ENCODE measurements at places on chromosomes 5 and 9.

DNA sequence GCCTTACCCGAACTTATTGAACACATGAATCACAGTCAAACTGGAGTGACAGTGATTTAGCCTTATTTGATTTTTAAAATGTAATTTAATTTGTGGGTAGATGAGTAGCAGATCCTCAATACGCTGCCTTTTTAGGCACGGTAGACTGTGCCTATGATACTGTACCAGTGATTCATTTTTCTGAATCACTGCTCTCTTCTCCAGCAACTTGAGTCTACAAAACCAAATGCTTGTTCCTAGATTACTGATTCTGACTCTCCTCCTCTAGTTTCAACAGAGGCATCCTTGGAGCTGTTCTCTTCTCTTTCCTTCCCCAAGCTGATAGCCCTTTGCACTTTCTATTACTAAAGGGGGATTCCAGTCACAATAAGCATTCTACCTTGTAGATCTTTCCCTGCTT, 94.3 kb upstream of the IL7R start:
- DNase-seq: no peak

DNA sequence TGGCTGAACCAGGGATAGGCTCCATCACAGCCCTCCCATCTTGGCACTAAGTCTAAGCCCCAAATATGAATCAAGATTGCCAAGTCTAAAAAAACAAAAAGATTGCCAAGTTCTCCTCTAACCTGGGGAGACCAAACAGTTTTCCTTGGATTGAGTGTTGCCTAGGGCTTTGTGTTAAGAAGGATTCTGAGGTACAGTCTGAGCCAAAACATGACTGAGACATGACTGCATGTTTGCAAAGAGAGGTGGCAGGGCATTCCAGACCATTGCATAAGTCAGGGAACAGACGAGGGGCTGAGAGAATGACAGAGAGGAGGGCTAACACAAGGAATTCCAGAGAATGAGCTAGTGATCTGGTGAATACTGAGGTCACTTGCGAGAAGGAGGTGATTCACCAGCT, 11.4 kb downstream of the LAMC3 start:
- no peak for DNase-seq

DNA sequence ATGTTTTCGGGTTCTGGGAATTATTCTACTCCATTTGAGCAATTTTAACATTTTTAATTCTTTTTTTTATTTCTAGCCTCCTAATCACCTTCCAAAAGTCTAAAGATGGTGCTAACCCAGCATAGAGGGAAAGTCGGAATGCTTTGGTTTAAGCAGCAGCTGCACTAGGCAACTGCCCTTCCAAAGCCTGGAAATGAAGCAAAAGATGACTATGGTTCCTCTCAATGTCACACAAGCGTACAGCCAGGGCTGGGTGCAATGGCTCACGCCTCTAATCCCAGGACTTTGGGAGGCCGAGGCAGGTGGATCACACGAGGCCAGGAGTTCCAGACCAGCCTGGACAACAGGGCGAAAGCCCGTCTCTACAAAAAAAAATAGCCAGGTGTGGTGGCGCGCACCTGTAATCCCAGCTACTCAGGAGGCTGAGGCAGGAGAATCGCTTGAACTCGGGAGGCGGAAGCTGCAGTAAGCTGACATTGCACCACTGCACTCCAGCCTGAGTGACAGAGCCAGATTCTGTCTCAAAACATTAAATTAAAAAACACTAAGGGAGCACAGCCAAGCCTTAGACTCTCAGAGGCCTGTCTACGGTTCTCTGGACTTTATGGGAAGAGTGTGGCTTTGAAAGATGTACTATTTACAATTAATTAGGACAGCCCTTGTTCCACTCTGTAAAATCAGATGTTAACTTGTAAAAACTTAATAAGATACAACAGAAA, 33.1 kb downstream of the ADAM19 start:
- no peak for DNase-seq

GRCh38 chr9:130445268-130445983, 665 bp downstream of the ASS1 start:
- DNase-seq: no peak

DNA sequence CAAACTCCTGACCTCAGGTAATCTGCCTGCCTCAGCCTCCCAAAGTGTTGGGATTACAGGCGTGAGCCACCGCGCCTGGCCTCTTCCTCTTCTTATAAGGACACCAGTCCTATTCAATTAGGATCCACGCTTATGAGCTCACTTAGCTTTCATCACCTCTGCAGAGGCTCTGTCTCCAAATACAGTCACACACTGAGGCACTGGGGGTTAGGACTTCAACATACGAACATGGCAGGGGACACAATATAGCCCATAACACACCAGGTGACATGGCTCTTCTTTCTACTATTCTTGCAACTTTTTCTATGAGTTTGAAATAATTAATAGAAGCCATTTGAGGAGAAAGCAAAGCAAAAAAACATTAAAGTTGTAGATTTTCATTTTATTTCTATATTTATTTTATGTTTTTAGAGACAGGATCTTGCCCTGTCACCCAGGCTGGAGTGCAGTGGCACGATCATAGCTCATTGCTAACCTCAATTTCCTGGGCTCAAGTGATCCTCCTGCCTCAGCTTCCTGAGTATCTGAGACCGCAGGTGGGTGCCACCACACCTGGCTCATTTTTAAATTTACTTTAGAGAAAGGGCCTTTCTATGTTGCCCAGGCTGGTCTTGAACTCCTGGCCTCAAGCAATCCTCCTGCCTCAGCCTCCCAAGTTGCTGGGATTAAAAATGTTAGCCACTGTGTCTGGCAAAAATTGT, 6.0 kb upstream of the PRRT1B start:
- DNase-seq: no peak

- DNase-seq: no peak
Measured at GRCh38 chr9:70259512-70259802, 679 bp downstream of the SMC5 start.

DNA sequence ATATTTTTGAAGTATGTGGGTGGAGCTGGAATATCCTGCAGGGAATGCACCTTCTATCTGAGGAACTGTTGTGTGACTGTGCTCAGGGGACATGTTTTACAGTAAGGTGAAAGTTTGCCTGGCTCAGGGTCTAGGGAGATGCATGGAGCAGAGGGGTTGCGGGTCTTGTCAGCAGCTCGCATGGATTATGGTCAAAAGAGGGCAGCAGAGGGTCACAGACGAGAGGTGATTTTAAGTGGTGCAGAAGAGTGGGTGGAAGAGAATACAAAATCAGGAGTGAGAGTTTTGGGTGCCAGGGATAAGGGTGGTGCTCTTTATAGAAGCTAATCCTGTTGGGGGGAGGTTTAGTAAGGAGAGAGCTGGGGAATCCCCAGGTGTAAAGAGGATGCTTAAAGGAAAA, 53.5 kb upstream of the GRIN3A start:
- DNase-seq: no peak

GRCh38 chr9:68841276-68842052, 136.4 kb downstream of the PIP5K1B start:
- DNase-seq: no peak

DNA sequence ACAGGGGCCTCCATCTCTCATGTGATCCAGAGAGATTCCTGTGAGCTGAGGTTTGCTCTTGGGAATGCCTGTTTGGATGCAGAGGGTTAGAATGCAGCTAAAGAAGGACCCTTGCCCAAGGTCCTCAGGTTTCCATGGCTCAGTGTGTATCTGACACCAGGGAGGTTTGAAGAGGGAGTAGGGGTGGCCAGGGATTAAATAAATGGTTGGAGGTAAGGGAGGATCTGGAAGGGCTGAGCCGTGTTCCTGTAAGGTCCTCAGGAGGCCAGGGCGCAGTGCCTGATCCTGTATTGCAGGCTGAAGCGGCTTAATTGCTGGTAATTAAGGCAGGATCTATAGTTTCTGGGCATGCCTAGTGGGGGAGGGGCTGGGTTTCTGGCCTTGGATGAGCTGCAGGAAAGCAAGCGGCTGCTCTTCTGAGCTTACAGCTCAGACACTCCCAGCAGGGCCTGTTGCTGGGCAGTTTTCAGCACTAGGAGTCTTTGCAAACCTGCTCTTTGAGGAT, 41.5 kb upstream of the MAP1B start:
- DNase-seq: no peak

DNA sequence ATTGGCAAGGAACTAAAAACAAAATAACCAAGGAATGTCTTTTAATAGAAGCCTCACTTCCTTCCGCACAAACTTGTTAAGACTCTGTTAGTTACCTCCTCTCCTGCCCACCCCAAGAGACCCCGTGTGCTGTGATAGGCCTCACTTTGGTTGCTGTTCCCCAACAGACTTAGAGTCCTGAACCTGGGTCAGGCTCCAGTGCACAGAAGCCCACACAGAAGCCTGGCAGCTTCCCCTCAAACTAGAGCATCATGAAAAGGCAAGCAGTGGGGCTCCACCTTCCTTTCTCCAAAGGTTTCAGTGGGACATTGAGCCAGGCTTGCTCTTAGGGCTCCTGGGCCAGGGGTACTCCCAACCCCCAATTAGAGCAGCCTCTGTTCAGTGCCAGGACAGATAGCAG, 230.5 kb downstream of the ESM1 start:
- no peak for DNase-seq

DNA sequence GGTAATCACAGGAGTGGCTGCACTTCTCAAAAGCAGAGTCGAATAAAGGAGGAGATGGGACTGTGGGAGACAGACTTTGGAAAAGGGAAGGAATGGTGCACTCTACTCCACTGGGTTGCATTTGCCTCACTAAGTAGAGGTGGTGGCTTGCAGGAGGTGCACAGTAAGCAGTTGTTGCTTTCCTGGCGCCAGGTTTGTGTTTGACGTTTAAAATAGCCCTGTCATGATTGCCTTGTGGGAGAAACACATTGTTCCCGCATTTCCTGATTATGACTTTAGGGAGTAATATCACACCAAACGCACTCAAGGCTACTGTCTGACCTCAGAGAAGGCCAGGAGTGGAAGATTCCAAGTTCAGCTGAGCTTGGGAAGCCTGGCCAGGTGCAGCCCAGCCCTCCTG, 36.7 kb downstream of the DMRT1 start:
- no peak for DNase-seq

GRCh38 chr9:94956731-94957130, 230.2 kb downstream of the AOPEP start:
- DNase-seq: no peak

DNA sequence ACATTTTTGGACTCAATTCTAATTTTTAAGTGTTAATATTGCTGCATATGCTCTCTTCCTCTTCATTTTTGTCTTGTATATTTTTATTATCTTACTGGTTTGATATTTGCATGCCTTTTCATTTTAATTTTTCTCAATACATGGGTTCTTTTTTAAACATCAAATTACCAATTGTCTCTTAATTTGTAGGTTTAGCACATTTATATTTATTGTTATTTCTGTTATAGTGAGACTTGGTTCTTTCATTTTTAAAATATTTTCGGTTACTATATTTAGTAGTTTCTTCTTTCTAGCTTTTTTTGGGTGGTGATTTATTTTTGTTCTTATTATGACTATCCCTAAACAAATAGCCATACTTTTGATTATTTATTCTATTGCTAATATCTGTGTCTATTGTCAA, 19.4 kb downstream of the SPINK5 start:
- no peak for DNase-seq

DNA sequence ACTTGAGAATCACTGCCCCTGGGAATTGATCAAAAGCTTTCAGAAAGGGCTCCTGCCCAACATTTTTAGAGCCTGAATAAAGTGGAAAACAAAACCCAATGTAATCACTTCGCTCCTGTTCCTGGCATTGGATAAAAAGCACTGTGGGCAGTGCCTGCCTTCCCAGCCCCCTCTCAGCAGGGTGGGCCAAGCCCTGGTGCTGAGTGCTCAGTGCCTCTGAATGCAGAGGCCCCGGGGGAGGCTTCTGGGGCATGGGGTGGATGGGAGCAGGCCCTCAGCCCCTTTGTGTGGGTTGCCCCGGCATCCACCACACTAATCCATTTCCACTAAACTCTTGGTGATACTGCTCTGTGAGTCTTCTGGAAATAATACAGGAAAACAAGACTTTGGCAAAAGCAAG, 55.6 kb downstream of the CFAP90 start:
- DNase-seq: no peak

- DNase-seq: no peak
Measured at GRCh38 chr9:129505270-129505902, 115.5 kb downstream of the C9orf50 start.

DNA sequence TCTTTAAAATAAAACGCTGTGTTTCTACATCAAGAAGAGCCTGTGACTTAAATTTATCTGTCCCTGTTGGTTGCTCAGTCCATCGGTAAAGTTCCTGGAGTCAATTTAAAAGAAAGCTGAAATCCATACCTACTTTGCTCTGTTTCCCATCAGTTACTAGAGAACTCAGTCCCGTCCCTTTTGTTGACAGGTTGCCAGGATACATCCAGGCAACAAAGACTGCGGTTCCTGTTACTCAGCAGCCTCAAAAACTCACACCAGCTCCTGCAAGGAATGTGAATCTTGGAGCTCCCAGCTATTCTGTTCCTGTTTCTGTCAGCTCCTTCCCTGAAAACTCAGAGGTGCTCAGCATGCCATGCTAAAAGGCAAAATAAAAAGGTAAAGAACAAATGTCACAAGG, at the start of gene ZNF474:
Gene ZNF474 (plus strand): TSS at position 241 of the 400 bp plus-strand sequence. CDS start 22,445 bp downstream, outside the sequence.
- no peak for DNase-seq

GRCh38 chr9:24071091-24071490, 245.1 kb upstream of the ELAVL2 start:
- DNase-seq: no peak

GRCh38 chr9:19085295-19085694, 17.4 kb downstream of the HAUS6 start:
- DNase-seq: no peak

GRCh38 chr9:107919263-107919662, 429.7 kb upstream of the KLF4 start:
- no peak for DNase-seq

- no peak for DNase-seq
Measured at GRCh38 chr5:79297661-79298060, 61.7 kb downstream of the JMY start.

DNA sequence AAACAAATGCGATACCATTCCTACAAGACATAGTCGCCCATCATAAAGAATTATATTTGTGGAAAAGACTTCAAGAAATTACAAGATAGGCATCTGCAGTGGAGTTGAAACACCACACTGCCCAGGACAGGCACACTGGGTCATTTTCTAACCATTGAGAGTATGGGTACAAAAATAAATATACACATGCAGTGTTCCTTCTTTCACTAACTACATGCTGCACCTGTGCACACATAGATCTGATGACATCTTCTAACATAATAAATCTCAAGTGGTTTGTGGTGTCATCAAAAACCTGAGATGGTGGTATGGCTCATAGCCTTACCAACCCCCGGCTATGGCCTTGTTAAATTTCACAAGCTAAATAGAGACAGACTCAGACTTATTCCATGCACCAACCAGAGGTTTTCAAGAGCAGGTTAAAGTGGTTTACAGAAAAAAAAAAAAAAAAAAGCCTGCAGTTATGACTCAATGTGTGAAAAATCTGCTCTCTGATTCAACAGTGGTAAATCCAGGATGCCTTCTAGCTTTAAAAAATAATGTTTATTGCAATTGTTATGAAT, 12.4 kb upstream of the NFIB start:
- no peak for DNase-seq

GRCh38 chr9:37653385-37653784, 2.6 kb downstream of the FRMPD1 start:
- no peak for DNase-seq
